ENCODE measurements at places on chromosomes 4 and X.

DNA sequence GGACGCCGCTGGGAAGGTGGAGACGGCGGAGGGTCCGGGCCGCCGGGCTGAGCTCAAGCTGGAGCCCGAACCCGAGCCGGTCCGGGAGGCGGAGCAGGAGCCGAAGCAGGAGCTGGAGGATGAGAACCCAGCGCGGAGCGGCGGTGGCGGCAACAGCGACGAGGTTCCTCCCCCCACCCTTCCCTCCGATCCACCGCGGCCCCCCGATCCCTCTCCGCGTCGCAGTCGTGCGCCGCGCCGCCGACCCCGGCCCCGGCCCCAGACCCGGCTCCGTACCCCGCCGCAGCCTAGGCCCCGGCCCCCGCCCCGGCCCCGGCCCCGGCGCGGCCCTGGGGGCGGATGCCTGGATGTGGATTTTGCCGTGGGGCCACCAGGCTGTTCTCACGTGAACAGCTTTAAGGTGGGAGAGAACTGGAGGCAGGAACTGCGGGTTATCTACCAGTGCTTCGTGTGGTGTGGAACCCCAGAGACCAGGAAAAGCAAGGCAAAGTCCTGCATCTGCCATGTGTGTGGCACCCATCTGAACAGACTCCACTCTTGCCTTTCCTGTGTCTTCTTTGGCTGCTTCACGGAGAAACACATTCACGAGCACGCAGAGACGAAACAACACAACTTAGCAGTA lies 483 bp downstream of the USP27X start:
- DNase-seq, result no peak

DNA sequence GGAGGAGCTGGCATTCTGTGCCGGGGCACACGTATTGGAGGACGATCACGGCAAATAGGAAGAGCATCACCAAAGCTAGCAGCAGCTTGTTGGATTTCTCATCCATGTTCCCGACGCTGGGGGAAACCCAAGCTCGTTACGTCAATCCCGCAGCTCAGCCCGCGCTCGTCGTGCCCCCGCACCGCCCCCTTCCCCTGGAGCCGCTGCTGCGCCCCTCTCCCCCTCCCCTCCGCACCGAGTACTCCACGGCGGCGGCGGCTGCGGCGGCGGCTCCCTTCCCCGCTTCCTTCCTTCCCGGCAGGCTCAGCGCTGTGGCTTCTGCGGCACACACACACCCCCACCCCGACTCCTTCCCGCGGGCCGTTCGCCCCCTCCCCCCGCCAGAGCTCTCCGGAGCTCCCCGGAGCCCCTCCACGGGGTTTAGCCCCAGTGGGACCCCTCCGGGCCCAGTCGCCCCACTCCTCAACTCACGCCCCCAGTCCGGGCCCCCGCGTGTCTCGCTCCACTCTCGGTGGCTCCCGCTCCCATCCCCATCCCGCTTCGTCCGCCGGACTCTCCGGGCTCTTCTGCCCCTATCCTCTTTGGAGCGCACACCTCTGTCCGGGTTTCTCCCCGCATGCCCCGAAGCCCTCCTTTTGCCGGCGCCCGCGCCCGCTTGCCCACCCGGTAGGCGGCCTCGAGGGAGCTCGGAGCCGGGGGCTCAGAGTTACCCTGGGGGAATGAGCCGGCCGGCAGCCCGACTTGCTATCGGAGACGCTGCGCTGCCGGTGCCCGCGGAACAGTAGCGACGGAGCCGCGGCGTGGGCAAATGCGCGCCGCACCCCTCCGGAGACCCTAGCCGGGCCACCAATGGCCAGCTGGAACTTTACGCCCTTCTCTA lies 978 bp downstream of the HS6ST2 start:
- DNase-seq, result no peak

DNA sequence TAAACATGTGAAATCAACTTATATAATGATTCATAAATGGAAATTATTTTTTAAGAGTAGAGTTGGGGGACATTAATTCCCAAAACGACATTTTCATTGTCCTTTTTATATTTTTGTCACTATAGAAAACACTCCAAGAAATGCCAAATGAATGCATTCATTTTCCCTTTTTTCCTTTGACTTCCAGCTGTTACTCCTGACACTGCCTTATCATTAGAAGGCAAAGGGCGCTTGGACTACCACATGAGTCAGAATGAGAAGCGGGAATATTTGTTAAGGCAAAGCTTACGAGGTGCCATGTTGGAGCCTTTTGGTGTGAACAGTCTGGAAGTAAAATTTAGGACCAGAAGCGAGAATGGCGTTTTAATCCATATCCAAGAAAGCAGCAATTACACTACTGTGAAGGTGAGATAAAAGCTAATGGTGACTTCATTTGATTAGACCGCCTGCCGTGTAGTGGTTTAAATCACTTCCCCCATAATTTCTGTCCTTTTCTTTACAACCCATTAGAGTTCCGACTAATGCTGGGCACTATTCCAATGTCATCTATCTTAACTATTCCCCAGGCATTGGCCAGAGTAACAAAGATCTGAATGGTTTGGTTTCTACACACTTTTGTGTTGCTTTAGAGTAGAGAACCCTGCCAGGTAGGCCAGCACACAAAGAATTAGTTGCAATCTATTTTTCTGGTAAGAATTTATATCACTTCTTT lies 166.7 kb downstream of the FAT4 start:
- DNase-seq, result no peak

DNA sequence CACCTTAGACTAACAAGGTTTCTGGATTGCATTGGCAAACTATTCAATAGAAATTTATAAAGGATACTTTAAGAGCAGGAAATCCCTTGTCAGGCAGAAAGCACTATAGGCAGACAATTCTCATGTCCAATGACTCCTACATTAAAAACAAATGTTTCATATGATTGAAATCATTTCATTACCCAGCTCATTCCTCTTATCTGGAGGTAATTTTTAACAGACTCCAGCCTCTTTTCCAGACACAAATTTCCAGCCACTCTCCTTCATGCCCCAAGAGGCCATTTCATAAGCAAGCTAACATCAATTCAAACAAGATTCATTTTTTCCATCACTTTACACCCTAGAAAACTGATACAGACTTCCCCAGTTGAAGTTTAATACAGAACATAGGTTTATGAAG lies 495.1 kb upstream of the FRG1 start:
- DNase-seq, result no peak

- DNase-seq, result no peak
Observed at GRCh38 chrX:23819385-23820234, 36.6 kb downstream of the SAT1 start.

DNA sequence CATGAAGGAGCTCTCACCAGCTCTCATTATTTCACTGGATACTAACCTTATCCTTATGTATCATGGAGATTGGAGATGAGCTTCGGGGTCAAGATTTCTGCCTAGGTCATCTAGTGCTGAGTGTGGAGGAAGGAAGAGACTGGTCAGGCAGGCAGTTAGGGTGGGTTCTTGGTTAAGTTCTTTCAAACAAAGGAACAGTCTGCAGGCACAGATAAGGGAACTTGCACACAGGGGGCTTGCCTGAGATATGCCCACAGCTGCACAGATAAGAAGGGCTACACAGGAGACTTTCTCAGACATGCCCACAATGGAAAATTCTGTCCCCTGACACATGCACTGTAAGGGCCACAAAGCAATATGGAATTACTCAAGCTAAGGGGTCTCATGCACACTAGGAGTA lies 904.1 kb downstream of the NLGN4X start:
- DNase-seq, result no peak

DNA sequence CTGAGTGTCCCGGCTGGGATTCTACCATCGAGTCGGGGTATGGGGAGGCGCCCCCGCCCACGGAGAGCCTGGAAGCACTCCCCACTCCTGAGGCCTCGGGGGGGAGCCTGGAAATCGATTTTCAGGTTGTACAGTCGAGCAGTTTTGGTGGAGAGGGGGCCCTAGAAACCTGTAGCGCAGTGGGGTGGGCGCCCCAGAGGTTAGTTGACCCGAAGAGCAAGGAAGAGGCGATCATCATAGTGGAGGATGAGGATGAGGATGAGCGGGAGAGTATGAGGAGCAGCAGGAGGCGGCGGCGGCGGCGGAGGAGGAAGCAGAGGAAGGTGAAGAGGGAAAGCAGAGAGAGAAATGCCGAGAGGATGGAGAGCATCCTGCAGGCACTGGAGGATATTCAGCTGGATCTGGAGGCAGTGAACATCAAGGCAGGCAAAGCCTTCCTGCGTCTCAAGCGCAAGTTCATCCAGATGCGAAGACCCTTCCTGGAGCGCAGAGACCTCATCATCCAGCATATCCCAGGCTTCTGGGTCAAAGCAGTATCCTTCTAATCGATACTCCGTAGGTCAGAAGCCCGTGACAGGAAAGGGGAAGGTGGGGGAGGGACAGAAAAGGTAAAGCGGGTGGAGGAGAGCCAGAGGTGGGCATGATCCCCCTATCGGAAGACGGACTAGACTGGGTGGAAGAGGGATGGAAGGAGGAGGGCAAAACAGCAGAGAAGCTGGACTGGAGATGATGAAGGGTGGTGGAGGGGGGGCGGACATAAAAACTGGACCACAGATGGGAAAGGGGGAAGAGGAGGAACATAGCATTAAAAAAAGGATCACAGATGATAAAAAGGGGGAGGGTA lies 828 bp downstream of the TSPYL2 start:
- no peak for DNase-seq

DNA sequence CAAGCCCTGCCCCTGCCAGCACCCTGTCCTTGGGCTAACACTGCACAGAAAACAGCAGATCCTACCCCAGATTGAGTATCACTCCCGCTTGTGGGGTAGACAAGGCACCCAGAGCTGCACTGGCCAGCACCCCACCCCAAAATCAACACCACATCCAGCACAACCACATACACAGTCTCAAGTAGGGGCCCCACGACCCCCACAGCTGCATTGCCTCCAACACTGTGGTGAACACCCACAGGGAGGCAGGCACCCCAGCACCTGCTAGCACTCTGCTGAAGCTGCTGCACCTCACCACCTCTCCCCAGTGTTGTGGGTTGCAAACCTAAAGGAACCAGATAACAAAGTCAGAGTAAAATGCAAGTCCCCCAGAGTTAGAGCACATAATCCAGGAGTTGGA lies 589.9 kb downstream of the PCDH19 start:
- no peak for DNase-seq

All from DMS 273 treated with DMSO at 0.1 percent for 48 hours (cell line).